ENCODE measurements at places on chromosomes 7 and 10. TPM values are rescaled to one million over a fixed set of nuclear protein-coding genes. Genes with fewer than 3 reads are reported as not detected.
A peak's percentile ranks its signal among the peaks of the same experiment; 100 is the strongest.

The SHTN1 gene
- 1.6 TPM for total RNA-seq

DNA sequence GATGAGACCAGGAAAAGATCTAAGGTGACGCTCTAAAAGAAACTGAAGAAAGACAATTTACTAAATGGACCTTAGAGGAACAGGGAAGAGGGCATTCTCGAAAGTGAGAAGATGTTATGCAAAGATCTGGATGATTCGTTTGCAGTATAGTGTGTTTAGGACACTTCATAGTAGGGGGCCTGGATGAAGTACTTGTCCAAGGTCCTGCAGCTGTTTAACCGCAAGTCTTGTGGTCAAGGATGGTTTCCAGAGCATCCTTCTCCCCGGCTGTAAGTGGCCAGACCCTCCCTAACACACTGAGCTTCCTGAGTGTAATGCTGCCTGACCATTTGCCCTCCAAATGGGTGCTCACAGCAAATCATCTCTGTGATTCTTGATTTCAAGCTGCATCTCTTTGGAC lies 101.6 kb downstream of the XPNPEP1 start:
- DNase-seq, result no peak

The MYH16 gene
- not detected for total RNA-seq

DNA sequence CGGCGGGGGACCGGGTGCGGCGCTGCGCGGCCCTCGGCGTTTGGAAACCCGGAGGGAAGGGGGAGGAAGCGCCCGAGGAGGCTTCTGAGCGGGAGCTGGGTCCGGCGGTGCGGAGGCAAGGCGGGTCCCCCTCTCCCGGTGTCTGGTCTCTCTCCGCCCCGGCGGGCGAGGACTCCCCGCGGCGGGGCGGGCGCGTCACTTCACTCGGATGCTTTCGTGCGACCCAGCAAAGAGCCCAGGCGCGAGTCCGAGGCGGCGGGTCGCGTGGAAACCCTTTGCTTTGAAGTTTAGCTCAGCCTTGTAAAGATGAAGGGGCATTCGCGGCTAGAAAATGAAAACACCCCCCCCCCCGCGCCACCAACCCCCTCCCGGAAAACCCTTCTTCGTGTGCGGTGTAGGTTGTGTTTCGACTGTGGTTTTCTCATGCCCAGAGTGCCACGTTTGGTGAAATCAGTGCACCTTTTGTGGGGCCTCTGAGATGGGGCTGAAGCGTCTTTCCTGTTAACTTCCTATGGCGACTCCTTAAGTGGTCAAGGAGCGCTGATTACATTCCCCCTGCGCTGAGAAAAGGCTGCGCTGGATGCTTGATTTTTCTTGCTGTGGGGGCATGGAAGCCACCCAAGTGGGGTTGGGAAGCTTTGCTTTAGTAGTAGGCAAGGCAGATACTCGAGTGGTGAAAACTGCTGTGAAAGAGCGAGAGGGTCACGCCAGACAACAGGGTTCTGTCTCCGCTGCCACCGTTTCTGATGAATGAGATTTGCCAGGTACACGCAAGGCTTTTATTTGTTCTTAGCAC lies 876 bp downstream of the GNAI1 start:
- peak; percentile 69 for DNase-seq

DNA sequence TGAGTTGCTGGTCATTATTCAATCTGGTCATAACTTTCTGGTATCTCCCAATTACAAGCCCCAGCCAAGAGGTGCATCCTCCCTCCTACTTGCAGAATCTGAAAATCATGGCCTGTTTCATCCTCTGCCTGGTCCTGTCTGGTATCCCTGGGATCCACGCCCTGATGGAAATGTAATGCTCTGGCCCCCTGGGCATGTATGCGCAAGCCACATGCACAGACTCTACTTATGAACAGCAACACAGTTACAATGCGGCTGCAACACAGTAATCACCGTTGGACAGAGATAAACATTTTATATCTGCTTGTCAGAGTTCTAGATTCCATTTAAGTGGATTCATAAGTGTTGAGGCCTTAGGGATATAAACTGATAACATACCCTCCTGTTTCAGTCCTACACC lies 117.8 kb upstream of the ABI1 start:
- DNase-seq, result no peak

DNA sequence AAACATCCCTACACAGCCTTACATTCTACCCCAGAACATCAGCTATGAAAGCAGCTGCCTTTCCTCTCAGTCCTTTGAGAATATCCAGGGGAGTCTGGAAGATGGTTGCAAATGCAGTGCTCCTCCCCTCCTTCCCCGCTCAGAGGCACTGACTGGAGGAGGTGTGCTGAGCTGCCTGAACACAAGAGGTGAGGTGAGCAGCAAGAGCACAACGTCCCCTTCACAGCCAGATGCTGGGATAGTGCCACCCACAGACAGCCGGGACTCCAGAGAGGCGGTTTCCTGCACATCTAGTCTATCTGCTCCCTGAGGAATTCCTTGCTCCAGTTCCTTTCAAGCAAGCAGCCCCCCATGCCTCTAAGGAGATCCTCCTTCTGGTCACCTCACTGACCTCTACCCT lies 74.2 kb downstream of the EZH2 start:
- no peak for DNase-seq

The PDZD7 gene
- not detected for total RNA-seq

DNA sequence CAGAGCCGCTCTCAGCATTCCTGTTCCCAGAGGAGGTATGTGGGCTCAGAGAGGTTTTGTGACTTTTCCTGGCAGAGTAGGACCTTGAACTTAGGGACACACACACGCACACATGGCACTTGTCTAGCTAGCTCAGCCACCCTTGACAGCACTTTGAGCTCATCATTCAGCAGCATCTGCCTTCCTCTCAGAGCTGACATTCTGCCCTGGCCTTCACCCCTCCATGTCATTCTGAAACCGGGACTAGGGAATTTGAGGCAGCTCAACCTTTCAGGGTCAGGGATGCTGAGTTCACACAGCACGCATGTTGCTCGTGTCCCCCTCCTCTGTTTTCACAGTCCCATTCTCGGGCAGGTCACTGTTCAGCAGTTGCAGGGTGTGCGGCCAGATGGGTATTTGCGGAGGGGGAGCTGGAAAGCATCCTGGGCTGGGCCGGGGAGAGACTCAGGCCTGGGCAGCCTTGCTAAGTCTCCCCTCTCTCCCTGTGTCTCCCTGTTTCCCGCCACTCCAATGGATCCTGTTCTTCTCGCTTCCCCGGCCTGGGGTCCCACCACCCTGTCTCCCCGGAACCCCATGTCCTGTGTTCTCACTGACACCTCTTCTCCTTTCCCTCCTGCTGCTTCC lies 78.0 kb downstream of the COL13A1 start:
- DNase-seq, result no peak

- no peak for DNase-seq
Measured at GRCh38 chr7:158129037-158130022, 458.3 kb downstream of the PTPRN2 start.

DNA sequence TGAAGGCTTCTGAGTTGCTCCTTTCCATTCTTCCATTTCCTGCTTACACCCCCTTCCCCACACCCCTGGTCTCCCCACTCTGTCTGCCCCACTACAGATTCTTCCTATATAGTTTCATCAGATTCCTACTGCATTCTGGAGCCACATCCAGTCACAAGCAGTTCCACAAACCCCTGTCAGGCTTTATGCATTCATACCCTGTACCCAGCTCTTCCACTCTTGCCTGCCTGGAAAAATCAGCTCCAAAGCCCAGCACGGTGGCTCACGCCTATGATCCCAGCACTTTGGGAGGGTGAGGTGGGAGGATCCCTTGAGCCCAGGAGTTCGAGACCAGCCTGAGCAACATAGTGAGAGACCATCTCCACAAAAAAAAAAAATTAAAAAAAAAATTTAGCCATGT lies 60.4 kb downstream of the C10orf67 start:
- no peak for DNase-seq
